ENCODE measurements at places on chromosomes 1 and 21.
A peak's percentile ranks its signal among the peaks of the same experiment; 100 is the strongest.

- no peak for DNase-seq
Observed at GRCh38 chr1:41950820-41951219, 32.1 kb upstream of the HIVEP3 start.

- no peak for DNase-seq
Observed at GRCh38 chr21:45522381-45522780, 19.9 kb downstream of the SLC19A1 start.

- no peak for DNase-seq
Observed at GRCh38 chr1:65994223-65994622, 201.5 kb downstream of the PDE4B start.

GRCh38 chr1:201089596-201089995 lies 22.6 kb downstream of the CACNA1S start:
- DNase-seq: no peak

DNA sequence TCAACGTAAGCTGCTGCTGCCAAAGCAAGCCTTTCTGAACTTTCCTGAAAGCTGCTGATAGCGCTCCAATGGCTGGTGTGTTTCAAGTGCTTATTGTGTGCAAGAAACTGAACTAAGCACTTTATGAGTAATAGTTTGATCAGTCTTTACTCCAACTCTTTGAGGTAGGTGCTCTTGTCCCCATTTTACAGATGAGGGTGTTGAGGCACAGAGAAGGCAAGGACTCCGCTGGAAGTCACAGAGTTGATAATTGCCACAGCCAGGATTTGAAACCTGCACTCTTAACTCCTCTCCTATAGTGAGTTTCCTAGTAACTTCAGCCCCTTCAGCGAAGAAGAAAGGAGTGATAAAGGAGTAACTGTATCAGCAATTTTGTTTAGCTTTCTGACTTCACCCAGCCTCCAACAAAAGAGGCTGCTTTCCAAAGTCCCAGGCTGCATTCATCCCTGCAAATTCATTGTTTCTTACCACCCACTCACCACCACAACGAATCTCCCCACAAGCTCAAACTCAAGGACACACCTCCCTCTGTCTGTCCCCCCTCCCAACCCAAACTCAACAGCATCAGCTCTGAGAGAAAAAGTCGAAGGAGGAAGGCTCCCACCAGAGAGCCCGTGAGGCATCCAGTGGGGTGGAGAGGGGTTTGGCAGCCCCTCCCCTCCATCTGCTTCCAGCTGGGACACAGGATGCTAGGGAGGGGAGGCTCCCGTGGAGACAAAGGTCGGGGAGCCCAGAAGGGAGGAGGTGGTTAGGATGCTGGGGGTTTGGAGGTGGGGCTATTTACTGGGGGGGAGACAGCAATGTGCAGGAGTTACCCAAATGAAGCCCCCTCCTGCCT lies 139.6 kb downstream of the NAV1 start:
- DNase-seq: no peak

DNA sequence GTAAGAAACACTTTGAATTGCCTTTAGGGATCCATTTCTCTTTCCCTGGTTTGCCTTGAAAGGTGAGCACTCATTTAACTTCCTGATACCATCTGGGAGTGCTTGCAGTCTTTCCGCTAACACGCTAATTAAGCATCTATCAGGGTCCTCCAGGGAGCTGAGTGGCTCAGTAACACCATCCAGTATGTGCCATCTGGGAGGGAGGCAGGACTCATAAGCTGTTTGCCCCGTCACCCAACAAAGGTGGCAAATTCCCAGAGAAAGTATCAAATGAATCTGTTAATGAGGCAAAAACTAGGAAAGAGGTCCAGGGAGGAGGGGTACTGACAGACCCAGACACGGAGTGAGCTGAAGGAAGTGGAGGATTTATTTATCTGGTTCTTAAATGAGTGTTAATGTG lies 430.9 kb downstream of the HLX start:
- DNase-seq: peak; percentile 66

GRCh38 chr1:234125283-234125682 lies 220.8 kb downstream of the SLC35F3 start:
- no peak for DNase-seq

DNA sequence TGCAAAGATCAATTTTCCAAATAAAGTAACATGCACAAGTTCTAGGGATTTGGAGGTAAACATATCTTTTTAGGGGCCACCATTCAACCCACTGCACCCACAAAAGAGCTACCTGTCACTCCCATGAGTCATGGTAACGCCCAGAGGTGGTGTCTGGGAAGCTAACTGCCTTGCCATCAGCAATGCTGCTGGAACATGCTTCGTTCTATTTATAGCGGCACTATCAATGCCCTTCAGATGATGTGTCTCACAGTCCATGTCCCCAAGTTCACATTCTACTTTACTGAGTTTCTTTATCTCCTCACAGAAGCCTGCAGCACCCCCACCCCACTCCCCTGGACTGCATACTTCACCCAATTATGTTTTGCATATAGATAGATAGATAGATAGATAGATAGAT lies 95.4 kb downstream of the LPAR3 start:
- no peak for DNase-seq

DNA sequence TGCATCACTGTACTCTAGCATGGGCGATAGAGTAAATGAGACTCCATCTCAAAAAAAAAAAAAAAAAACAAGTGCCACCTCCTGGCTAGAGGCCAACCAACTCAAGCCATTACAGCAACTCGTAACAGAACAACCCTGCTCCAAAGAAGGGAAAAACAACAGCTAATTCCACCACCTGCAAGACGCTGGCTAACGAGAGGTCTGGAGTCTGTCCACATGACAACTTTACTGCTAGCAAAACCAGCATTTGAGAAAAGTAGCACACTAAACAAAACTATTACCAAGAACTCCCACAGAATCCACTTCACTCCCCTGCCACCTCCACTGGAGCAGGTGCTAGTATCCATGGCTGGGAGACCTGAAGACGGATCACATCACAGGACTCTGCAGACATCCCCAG lies 24.1 kb upstream of the EGLN1 start:
- no peak for DNase-seq

GRCh38 chr1:96722161-96722922 lies 758 bp downstream of the PTBP2 start:
- no peak for DNase-seq

DNA sequence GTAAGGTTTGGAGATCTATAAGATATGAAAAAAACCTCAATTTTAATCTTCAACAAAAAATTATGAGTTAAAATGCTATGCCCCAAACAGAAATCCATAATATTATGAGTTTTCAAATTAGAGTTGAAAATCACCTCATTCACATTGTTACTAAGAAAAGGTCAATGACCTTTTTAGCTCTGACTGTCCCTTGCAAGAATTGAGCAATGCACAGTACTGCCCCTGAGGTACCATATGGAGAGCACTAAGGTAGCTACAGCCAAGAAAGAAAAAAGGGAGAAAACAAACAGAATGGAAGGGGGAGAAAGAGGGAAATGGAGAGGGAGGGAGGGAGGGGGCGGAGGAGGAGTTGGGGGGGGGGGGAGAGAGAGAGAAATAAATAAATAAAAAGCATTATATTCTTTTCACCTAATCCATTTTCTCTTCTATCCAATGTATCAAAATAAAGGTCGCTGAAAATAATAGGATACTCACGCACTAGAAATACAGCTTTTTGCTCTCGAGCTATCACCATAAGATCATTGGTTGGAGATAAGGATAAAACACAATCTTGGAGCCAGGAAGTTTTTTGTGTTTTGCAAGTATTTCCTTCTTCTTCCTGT lies 58.8 kb downstream of the RAB3GAP2 start:
- DNase-seq: no peak

DNA sequence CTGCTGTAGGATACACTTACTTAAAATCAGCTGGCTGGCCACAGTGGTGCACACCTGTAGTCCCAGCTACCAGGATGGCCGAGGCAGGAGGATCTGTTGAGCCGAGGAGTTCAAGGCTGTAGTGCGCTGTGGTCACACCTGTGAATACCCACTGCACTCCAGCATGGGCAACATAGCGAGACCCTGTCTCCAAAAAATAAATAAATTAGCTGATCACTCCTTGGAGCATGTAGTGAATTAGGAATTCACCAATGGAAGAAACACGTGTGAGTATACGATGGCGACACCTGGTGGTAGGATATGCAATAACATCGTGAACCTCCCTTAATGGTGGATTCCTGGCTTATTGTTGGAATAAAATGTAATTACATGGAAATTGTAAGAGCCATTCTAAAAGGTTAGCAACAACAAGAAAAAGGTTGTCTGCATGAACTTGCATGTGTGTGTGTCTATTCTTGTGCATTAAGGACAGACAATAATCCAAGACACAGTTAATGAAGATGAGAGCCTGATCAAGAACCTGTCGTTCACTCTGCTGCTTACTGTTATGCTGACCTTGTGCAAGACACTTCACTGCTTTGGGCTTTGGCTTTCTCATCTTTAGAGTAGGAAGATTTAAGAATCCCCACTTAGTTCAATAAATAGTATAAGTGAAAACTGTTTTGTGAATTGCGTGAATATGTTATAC lies 38.6 kb upstream of the COX20 start:
- DNase-seq: no peak

DNA sequence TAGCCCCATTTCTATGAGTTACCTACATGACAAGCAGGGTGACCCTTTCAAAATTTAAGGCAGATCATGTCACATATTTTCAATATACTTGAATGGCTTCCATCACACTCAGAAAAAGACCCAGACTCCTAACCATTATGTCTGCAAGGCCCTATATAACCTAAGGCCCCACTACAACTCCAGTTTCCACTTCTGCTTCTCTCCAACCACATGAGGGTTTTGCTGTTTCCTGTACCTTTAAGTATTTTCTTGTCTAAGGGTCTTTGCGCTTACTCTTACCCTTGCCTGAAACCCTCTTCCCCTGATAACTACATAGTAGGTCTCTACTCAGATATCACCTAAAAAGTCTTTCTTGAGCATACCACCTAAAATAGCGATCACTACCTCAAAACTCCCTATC lies 46.1 kb downstream of the SGIP1 start:
- DNase-seq: no peak
